ENCODE measurements at places on chromosomes 6 and 20.

DNA sequence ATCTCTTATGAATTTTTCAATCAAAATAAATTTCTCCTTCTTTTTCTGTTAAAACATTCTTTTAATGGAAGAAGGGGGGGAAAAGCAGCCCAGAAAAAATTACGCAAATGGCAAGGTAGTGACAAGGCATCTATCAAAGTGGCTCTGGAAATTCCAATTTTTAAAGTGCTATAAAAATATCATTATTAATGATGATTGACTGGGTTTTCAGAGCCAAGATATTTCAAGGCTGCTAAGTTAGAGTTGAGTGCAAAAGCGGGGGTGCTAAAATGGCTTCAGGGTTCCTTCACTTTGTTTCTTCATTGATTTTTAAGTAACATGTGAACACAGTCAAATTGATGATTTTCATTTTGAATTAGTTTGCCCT lies 171.6 kb upstream of the CITED2 start:
- DNase-seq, result no peak

GRCh38 chr20:11581271-11581670 lies 336.4 kb upstream of the BTBD3 start:
- DNase-seq, result no peak

- DNase-seq, result no peak
Observed at GRCh38 chr20:48783533-48784272, 44.1 kb downstream of the PREX1 start.

DNA sequence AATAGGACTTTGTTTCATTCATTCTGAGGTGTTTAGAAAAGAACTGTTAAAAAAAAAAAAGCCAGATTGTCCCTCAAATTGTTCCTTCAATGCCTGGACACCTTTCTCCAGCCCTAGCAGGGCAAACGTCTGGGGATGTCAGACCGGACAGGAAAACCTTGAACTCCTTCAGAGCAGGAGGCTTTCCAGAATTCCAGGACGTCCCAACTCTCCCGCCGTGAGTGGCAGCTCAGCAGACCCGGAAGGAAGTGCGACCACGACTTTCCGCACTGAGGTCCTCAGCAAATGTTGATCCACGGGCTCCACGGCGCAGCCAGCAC lies 139.1 kb downstream of the DLL1 start:
- DNase-seq, result no peak

DNA sequence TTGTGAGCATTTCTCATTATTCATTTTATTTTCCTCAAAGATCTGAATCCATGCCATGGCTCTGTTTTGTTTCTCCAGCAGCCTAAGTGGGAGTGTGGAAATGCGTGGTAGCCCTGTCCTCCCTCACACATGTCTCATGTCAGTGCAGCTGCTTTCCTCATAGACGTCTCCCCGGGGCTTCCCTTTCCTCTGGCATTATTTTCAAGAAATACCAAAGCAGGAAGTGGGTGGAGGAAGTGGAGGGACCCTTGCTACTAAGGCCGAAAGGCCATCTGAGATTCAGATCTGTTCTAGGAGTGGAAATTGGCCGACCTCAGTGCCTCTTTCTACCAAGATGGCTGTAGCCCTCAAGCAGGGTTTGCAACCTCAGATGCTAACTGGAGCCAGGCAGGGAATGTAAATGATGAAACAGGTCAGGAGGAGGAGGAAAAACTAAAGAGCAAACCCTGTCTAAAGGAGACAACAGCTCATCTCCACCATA lies 420.9 kb upstream of the PLCB4 start:
- no peak for DNase-seq

GRCh38 chr6:112634376-112634775 lies 287.2 kb downstream of the RFPL4B start:
- no peak for DNase-seq

- DNase-seq, result no peak
Observed at GRCh38 chr20:53734006-53734688, 140.5 kb upstream of the ZNF217 start.

GRCh38 chr6:145818796-145819195 lies 4.2 kb upstream of the FBXO30 start:
- DNase-seq, result no peak

GRCh38 chr6:127496471-127496870 lies 22.7 kb downstream of the MTCL3 start:
- DNase-seq, result no peak

DNA sequence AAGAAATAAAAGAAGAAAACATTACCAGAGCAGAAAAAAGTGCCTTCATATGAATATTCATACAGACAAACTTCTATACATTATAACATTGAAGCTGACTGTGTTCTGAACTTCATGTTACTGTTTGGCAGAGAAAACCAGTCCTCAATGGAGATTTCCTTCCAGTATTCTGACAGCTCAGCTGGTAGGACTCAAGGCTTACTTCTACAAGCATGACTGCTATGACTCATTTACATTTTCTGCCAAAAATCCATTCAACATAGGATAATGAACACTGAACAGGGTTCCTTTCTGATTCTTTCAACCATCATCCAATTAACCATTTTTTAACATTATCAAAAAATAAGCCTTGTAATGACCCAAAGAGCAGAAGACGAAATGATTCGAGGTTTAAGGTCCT lies 25.4 kb downstream of the COL9A1 start:
- no peak for DNase-seq

GRCh38 chr6:158769234-158769770 lies 49.9 kb downstream of the EZR start:
- DNase-seq, result no peak

DNA sequence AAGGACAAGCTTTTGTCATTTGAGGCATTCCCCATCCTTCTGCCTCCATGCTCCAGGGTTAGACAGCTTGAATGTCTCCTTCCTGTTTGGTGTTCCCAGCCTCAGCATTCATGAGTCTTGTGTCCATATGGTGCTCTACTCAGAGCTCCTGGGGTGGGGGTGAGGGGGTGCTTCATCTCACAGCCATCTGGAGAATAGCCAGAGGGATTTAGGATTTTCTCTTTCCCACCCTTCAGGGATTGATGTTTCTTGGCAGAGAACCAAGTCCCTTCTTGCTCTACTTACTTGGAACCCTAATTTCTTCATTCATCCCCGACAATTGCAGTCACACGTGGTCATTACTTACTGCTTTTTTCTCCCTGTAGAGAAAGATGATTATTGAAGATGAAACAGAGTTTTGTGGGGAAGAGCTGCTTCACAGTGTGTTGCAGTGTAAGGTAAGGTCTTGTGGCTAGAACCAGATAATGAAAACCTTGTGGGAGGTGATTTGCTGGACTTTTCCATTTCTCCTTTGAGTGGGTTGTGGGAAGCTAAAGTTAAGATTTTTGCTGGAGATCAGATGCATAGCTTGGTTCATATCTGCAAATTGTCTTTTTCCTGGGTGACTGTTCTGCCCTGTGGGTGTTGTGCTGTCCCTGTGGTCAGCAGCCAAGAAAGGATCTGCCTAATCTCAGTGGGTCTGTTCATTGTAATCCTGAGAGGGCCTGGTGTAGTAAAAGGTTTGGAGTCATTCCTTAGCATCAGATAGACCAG lies 18.6 kb downstream of the CMTR1 start:
- no peak for DNase-seq

DNA sequence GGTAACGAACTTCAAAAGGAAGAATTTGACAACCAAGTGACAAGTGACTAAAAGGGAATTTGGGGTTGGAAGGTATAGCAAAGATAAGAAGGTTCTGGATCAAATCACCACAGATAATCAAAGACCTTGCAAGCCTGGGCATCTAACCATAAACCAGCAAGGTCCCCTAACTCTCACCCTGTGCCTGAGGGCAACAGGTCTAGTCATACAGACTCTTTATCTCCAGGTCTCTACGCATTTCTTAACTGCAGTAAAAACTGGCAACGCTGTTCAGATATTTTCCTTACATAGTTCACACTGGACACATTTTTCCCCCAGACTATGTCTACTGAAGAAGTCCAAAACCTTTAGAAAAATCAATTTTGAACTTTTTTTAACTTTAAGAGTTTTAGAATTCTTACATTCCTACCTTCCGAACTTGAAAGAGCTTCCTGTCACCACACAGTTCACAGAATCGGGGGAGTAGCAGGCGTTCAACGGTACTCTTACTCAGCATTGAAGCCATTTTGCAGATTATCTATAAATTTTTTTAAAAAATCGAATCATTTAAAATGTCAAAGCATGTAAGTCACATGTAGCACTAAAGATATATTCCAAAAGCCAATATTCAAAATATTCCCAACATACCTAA lies 23.0 kb upstream of the ANKRD60 start:
- DNase-seq, result no peak

DNA sequence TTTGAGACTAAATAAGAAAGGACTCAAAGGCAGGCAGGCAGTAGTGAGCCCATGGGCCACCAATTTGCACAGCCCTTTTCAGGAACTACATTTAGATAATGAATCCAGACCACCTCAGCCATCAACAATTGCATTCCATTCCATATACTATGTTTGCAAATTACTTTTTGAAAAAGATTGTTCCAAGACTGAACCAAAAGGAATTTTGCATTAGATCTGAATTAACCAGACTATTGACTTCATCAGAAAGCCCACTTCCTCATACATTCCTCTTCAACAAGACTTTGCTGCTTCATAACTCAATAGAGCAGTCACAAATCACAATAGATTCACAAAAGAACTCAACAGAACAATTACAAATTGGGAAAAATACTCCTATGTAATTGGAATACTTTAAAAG lies 229.1 kb downstream of the SIM1 start:
- no peak for DNase-seq
